Sigmoid colon (tissue), 7 donors: ENCODE measurements at places on chromosomes 4 and X. TPM values are rescaled to one million over a fixed set of nuclear protein-coding genes. Genes with fewer than 3 reads are reported as not detected.

The PPP2R2C gene
- polyA plus RNA-seq: 1.1 TPM

The NDUFA1 gene
- 412 TPM for polyA plus RNA-seq

The NAP1L2 gene
- 0.92 TPM for polyA plus RNA-seq

The BEX1 gene
- polyA plus RNA-seq: not detected

The RTL5 gene
- polyA plus RNA-seq: 1.6 TPM

The GYPB gene
- not detected for polyA plus RNA-seq

The CENPU gene
- 5.1 TPM for polyA plus RNA-seq

The STPG2 gene
- 0.06 TPM for polyA plus RNA-seq

The CLIC2 gene
- 9.0 TPM for polyA plus RNA-seq

The ZNF732 gene
- polyA plus RNA-seq: not detected

The TSPAN5 gene
- 1.2 TPM for polyA plus RNA-seq

The GLRA3 gene
- polyA plus RNA-seq: not detected

The CENPVL3 gene
- not detected for polyA plus RNA-seq

The DCUN1D4 gene
- polyA plus RNA-seq: 9.9 TPM

The GAGE12H gene
- polyA plus RNA-seq: not detected

The TRIM75 gene
- polyA plus RNA-seq: not detected

The ZBTB49 gene
- 1.2 TPM for polyA plus RNA-seq

The SPANXA1 gene
- polyA plus RNA-seq: not detected

The IQCM gene
- 1.2 TPM for polyA plus RNA-seq

The MAGEA11 gene
- not detected for polyA plus RNA-seq

The LGI2 gene
- not detected for polyA plus RNA-seq

The RBM10 gene
- polyA plus RNA-seq: 15.0 TPM

The PAGE2 gene
- polyA plus RNA-seq: not detected

The SCRG1 gene
- 0.60 TPM for polyA plus RNA-seq

The SLC9A6 gene
- 1.8 TPM for polyA plus RNA-seq

The EFNB1 gene
- 53.2 TPM for polyA plus RNA-seq

The JADE3 gene
- polyA plus RNA-seq: 2.3 TPM

The CXorf58 gene
- polyA plus RNA-seq: not detected

The SPACA5 gene
- polyA plus RNA-seq: not detected

The ITGB1BP2 gene
- polyA plus RNA-seq: 3.6 TPM

The PCYT1B gene
- under 0.01 TPM for polyA plus RNA-seq

The SEC24B gene
- polyA plus RNA-seq: 10.2 TPM

The HTR2C gene
- polyA plus RNA-seq: not detected

The PDCL2 gene
- not detected for polyA plus RNA-seq

The CFAP299 gene
- polyA plus RNA-seq: not detected

The VMA21 gene
- polyA plus RNA-seq: 9.6 TPM

The P2RY4 gene
- polyA plus RNA-seq: 0.44 TPM

The DMD gene
- 2.5 TPM for polyA plus RNA-seq

The PAGE3 gene
- not detected for polyA plus RNA-seq

The SPP1 gene
- 16.6 TPM for polyA plus RNA-seq

The ARFIP1 gene
- polyA plus RNA-seq: 27.4 TPM

The GAB1 gene
- polyA plus RNA-seq: 10.0 TPM

The FAM53A gene
- 1.4 TPM for polyA plus RNA-seq

The COL4A6 gene
- polyA plus RNA-seq: 0.60 TPM

The MAGEB17 gene
- 0.60 TPM for polyA plus RNA-seq

The NAA11 gene
- polyA plus RNA-seq: not detected

The GABRQ gene
- polyA plus RNA-seq: 0.06 TPM

The IBSP gene
- polyA plus RNA-seq: not detected

The NFKB1 gene
- 29.8 TPM for polyA plus RNA-seq

The WNK3 gene
- polyA plus RNA-seq: not detected
